ENCODE measurements at places on chromosomes 7 and 10. TPM values are rescaled to one million over a fixed set of nuclear protein-coding genes. Genes with fewer than 3 reads are reported as not detected.

Gene KIN
- total RNA-seq = 10.3 TPM

Gene UTF1
- 1.1 TPM for total RNA-seq

GRCh38 chr10:121988361-121989324 is at the start of gene TACC2:
TSS of gene TACC2 (plus strand) at chr10:121989163. CDS start at chr10:122021982, 32,819 bp downstream.
- no peak within 1 kb of the TSS for H3K4me3 ChIP-seq
- H3K27me3 ChIP-seq = no peaks in the 10 kb centered on the region
- DNase-seq = no peak
- no peaks in the 10 kb centered on the region for H3K36me3 ChIP-seq
- H3K27ac ChIP-seq = no peak within 1 kb of the TSS

GRCh38 chr7:113197274-113197673 is 78.9 kb upstream of the SMIM30 start:
- DNase-seq = no peak
- H3K27me3 ChIP-seq = no peaks in the 10 kb centered on the region
- no peaks in the 10 kb centered on the region for H3K36me3 ChIP-seq
- no peak overlapping the region for H3K4me3 ChIP-seq

GRCh38 chr7:66756889-66757288 is 16.4 kb downstream of the RABGEF1 start:
- no peaks in the 10 kb centered on the region for H3K4me1 ChIP-seq
- no peaks in the 10 kb centered on the region for H3K36me3 ChIP-seq
- H3K27me3 ChIP-seq = no peaks in the 10 kb centered on the region
- no peak overlapping the region for H3K4me3 ChIP-seq
- no peak for DNase-seq

GRCh38 chr10:91162495-91163268 is 57.8 kb upstream of the PCGF5 start:
- H3K27me3 ChIP-seq = no peaks in the 10 kb centered on the region
- peak overlapping the region; percentile 100 for H3K27ac ChIP-seq
- peak; percentile 85 for DNase-seq
- peaks cover 1% of the 10 kb centered on the region for H3K4me1 ChIP-seq
- no peaks in the 10 kb centered on the region for H3K36me3 ChIP-seq

- H3K36me3 ChIP-seq = no peaks in the 10 kb centered on the region
- no peak for DNase-seq
- H3K4me1 ChIP-seq = no peaks in the 10 kb centered on the region
- H3K27ac ChIP-seq = no peak overlapping the region
- H3K27me3 ChIP-seq = no peaks in the 10 kb centered on the region
These were observed 897.8 kb downstream of the CNTNAP2 start for GRCh38 chr7:147014286-147014955.

- no peak overlapping the region for H3K4me3 ChIP-seq
- no peaks in the 10 kb centered on the region for H3K27me3 ChIP-seq
- no peaks in the 10 kb centered on the region for H3K36me3 ChIP-seq
- DNase-seq = no peak
- no peaks in the 10 kb centered on the region for H3K4me1 ChIP-seq
These were observed 44.0 kb downstream of the ASB4 start for GRCh38 chr7:95529701-95530100.

GRCh38 chr7:113891031-113891350 is 27.8 kb downstream of the PPP1R3A start:
- no peaks in the 10 kb centered on the region for H3K27me3 ChIP-seq
- DNase-seq = no peak
- no peak overlapping the region for H3K4me3 ChIP-seq
- no peak overlapping the region for H3K27ac ChIP-seq

DNA sequence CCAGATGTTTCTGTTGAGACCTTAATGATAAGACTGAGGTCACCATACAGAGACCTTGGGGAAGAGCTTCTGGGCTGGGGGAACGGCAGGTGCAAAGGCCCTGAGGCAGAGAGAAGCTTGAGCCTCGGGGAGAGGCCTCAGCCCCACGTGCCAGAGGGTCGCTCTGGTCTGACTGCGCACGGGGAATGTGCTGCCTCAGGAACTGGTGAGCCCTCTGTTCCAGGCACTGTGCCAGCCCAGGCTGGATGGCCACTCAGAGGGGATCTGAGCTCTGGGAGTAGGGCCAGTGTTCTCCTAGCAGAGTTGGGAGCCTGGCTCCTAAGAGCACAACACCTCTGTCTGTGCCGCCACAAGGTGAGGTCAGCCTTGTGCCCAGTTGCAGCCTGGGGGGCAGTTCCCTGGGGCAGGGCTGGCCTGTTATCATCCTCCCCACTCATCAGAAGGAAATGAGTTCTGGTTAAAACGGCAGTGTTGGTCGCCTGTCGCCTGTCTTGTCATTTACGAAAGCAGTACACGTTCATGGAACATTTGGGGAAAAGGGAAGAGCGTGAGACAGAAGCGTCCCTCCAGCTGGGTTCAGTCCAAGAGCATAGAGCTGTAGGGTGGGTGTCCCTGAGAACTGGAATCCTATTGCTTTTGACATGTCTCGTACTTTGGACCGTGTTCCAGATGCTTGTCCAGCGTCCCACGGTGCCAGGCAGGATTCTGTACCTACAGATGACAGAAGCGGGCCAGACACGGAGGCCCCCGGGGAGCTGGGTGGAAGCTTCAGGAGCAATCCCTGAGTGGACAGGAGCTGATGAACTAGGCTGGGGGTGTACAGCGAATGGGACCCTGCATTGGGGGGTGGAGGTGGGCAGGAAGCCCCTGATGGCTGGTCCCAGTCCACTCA is 4.3 kb downstream of the TTYH3 start:
- no peak for DNase-seq
- H3K27ac ChIP-seq = no peak overlapping the region

DNA sequence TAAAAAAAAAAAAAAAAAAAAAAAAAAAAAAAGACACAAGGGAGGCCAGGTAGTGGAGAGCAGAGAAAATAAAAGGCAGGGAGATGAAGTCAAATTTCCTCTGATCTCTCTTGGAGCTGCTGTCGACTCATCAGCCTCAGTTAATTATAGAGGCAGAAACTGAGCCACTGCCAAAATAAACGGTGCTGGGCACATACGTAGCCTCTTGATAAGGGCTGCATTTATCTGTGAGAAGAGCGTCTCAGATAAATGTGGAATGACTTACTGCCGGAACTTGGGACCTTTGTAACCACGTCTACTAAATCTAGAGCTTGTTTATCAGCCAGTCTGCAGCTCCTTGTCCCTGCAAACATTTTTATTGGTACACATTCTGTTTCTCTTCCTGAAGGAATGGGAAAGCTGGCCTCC is 162.3 kb downstream of the BAMBI start:
- no peak overlapping the region for H3K4me3 ChIP-seq
- H3K36me3 ChIP-seq = no peaks in the 10 kb centered on the region
- peaks cover 4% of the 10 kb centered on the region for H3K4me1 ChIP-seq
- no peak overlapping the region for H3K27ac ChIP-seq
- peak; percentile 62 for DNase-seq

All from ovary (tissue), 10 donors.